A549 (cell line): ENCODE measurements at places on chromosomes 2 and 18.

DNA sequence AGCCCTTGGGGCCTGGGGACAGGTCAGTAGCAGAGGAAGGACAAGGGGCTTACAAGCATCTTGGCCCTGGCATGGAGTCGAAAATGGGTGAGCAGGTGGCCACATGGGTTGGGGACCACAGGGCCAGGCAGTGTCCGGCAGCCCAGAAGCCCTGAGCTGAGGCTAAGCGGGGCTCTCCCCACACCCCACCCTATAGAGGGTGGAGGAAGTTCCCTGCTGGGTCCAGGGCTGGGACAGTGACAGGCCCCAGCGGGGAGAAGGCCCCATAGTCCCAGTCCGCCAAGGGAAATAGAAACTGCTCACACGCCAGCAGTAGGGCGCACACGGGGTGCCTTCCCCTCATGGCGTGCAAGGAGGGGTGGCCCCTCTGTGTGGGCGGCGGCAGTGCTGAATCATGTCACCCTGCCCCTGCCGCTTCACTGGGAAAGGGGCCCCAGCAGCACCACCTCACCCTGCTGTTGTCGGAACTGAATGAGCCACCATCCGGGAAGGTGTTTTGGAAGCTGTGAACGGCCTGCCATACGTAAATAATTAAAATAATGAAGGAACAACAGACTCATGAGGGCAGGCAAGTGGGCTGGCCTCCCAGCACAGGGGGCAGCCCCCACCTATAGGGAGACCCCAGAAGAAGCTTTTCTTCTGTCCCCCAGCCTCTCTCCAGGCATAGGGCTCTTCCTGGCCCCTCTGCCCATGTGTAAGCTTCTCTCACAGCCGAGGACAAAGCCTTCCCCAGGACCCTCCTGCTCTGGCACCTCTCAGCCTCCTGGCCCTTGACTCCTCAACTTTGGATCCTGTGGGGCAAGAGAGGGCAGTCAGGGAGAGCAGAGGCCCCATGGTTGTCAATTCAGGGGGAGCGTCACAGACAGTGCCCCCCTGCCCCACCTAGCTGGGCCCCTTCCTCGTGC lies 12.7 kb upstream of the DUSP2 start:
- no peak for DNase-seq

DNA sequence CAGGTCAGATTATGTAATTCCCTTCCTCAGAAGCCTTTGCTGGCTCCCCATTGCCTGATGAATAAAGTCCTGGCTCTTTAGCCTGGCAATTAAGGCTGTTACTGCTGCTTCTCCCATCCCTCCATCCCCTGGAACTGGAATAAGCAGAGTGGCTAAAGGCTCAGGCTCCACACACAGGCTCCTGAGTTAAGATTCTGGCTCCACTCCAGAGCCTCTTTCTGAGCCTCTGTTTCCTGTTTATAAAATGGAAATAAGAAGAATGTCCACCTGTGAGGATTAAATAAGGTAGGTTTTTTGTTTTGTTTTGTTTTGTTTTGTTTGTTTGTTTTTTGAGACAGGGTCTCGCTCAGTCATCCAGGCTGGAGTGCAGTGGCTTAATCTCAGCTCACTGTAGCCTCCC lies 50.0 kb downstream of the ZFP36L2 start:
- DNase-seq, result no peak

- no peak for DNase-seq
Measured at GRCh38 chr2:68032702-68033101, 30.1 kb downstream of the C1D start.

DNA sequence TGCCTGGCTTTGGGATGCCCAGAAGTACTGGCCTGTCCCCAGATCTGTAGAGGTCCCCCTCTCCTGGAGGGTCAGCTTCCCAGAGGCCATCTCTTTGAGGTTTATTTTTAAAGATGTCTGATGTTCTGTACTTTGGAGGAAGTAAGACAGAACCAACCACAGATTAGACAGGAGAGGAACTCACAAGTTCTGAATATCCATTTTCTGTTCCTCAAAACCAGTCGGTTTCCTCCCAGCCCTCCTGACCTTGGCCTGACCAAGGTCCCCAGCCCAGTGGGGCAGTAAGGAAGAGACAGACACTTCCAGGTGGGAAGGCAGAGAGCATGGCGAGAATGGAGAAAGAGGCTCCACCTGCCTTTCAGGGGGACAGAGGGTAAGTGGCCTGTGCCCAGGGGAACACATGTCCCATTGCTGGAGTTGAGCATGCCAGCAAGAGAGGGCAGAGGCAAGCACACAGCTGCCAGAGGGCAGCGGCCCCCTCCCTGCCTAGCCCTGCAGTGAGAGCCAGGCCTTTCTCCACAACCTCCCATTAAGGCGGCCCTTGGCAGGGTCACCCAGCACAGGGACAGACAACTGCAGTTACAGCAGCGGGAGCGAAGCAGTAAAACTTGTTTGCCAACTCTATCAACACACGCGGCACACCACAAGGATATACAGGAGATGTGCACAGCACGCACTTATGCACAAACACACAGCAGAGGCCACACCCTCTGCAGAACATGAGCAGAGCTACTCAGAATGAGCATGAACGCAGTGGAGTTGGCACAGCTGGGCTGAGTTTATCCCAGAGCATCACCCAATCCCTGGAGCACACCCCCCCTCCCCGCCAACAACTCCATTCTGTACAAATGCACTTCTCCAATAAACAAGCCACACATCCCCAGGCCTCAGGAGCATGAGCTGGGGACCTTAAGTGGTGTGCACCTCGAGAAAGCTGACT lies 18.5 kb upstream of the SEMA4C start:
- no peak for DNase-seq

GRCh38 chr2:11129598-11130449 lies 25.4 kb upstream of the SLC66A3 start:
- peak; percentile 74 for DNase-seq

DNA sequence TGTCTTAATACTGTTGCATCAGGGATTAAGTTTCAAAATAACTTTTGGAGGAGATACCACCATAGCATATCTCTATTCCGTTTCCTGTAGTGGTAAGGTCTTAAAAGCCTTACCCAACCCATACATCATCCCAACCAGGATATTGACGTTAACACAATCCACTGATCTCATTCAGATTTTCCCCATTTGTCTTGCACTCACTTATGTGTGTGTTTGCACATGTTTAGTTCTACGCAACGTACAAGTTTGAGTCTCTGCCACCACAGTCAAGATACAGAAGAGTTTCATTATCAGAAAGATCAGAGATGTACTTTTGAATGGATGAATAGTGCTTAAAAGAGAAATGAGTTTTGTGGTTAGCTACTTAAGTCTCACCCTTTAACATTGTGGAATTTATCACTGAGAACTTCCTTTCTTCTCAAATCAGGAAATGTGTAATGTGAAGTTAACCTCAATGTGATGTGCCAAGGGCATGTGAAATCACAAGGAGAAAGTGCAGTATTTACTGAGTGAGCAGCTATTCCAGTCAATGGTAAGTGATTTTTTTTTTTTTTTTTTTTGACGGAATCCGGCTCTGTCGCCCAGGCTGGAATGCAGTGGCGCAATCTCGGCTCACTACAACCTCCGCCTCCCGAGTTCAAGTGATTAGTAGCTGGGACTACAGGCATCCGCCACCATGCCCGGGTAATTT lies 69.2 kb upstream of the EPHA4 start:
- DNase-seq, result no peak

- DNase-seq, result peak; percentile 41
Measured at GRCh38 chr2:38146275-38146906, 70.4 kb upstream of the CYP1B1 start.

- no peak for DNase-seq
Measured at GRCh38 chr2:56008661-56009431, 85.3 kb upstream of the EFEMP1 start.

GRCh38 chr2:113263546-113263945 lies 15.2 kb downstream of the PAX8 start:
- DNase-seq, result no peak

GRCh38 chr18:77144046-77144445 lies 11.5 kb upstream of the MBP start:
- no peak for DNase-seq

- DNase-seq, result no peak
Measured at GRCh38 chr2:129737660-129738527, 241.6 kb upstream of the RAB6C start.

DNA sequence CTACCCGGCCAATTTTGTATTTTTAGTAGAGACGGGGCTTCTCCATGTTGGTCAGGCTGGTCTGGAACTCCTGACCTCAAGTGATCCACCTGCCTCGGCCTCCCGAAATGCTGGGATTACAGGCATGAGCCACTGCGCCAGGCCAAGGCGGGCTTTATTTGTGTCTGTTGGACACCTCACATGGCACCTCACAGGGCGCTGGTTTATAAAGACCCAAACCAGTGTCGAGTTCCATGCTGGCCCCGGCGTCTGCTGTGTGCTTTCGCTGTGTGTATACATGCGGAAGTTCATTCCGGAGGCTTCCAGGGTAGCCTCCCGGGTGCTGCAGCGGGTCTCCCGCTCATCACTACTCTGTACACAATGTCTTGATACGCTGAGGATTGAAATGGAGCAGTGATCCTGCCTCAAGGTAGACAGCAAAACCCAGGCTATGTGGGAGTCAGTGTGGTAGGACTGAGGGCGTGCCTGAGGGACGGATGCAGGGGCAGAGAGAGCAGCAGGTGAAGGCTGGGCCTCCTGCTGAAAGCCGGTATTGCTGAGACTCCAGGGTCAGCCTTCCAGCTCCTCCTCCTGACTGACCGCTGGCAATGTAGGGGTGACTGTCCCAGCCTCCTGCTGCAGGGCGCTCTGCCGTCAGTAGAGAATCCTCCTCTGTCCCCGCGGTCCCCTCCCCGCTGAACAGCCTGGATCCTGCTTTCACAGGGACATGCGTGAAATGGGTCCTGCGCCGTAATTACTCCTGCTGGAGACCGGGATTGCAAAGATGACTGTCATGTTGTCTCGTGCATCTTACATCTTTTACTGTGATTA lies 22.7 kb downstream of the LDLRAD4 start:
- DNase-seq, result no peak

DNA sequence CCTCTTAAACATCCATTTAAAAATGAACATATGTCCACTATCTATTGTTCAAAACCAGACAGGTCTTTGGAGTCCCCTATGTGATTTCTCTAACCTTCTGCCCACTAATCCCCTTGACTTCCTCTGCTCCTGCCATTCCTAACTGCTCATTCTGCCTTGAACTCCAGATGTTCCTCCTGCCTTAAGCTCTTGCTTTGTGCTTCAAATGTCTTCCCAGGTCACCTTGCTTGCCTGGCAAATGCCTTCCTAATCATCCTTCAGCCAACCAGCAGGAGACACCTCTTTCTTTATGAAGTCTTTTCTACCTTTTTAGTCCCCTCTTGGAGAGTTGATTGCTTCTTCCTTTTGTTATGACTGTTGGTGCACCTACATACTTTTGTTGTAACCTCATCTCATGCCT lies 1043.0 kb upstream of the CHAC2 start:
- no peak for DNase-seq

DNA sequence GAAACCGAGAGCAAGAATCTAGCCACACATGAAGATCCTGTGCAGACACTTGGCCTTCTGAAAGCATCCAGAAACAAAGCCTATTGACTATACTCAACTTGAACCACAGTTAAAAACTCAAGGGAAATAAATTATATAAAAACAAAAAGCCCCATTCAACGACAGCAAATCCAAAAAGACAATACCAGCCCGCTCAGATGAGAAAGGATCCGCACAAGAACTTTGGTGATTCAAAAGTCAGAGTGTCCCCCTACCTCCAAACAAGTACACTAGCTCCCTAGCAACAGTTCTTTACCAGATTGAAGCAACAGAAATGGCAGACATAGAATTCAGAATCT lies 163.2 kb downstream of the WDPCP start:
- no peak for DNase-seq

- no peak for DNase-seq
Measured at GRCh38 chr2:220057391-220057790, 430.0 kb downstream of the SLC4A3 start.

GRCh38 chr2:152078023-152078422 lies 20.8 kb downstream of the CACNB4 start:
- no peak for DNase-seq

DNA sequence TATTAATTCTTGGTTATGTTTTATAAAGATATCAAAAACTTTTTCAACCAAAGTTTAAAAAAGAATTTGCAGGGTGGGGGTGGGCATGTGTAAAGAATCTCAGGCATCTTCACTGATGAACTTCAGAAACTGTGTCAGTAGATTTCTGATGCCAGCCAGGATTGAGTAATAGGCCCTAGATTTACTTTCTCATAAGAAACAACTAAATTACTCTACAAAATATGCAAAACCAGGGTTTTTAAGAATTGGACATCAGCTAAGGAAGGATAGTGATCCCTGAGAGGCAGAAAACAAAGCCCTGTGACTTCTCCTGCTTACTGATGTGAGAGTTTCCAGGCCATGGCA lies 11.9 kb upstream of the IL1R1 start:
- no peak for DNase-seq

DNA sequence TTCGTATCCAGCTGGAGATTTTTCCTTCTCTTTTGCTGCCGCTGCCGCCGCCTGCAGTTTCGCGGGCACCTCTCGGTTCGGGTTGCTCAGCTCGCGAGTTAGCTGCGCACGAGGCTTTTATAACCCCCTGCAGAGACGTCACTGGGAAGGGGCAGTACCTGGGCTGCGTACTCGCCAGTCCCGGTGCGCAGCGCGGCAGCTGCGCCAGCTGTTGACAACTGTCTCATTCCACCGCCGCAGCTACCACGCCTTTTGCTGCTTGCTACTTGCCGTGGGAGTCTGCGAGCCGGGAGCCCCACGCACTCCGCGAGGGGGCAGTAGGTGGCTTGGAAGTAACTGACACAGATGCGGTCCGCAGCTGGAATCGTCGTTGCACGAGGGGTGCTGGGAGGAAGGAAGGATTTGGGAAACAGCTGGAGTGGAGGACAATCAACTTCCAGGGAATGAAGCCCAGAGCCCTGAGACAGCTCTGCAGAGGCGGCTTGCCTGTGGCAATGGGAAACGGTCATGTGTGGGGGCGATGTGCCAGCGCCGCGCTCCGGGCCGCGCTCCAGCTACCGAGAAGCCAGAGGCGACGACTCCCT lies at the start of gene TACR1:
TSS of gene TACR1 (minus strand) at position 93 of the 584 bp plus-strand sequence. CDS start 586 bp downstream, outside the sequence.
- DNase-seq, result peak; percentile 86

DNA sequence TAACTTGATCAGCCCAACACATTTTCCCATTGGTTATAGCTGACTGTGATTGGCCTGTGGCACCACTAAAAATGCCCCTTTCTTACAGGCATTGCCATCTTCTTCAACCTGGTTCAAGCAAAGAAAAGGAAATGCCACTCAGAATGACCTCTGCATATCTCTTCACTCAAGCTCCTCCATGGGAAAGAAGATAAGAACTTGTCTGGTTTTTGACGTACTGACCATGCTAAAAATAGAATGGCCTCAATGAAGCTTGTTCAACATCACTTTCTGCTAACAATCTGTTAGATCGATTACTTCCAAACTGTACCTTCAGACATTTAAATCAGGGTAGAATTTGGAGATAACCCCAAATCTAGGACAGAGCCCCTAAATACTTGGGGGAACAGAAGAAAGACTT lies 109.5 kb downstream of the CABYR start:
- no peak for DNase-seq

- no peak for DNase-seq
Measured at GRCh38 chr2:70932631-70933230, 3.0 kb upstream of the ATP6V1B1 start.
